ENCODE measurements at places on chromosomes 6 and 20.

DNA sequence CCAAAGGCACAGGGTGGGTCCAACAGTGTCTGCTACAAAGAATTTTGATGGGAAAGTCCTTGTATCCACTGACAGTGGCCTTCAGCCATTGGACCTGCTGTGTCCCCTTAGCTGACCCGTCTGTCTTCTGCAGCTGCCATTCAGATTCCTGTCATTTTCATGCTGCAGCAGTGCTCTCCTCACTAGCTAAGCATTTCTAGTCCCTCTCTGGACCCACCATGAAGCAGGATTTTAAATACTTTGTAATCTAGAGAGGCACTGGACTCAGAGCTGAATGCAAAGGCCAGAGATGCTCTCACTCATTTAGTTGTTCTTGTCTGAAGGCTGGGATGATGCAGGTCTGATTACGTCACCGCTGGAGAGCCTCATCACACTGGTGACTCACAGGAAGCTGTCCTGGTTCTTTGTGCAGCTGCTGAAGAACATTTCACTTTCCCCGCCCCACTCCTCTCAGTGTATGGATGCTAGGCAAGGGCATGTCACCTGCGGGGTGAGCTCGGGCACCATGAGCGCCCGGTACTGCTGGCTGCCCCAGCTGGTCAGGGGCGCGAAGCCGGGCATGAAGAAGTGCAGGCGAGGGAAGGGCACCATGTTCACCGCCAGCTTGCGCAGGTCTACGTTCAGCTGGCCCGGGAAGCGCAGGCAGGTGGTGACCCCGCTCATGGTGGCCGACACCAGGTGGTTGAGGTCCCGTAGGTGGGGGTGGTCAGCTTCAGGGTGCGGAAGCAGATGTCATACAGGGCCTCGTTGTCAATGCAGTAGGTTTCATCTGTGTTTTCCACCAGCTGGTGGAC lies 19.4 kb upstream of the TUBB2A start:
- DNase-seq: no peak

DNA sequence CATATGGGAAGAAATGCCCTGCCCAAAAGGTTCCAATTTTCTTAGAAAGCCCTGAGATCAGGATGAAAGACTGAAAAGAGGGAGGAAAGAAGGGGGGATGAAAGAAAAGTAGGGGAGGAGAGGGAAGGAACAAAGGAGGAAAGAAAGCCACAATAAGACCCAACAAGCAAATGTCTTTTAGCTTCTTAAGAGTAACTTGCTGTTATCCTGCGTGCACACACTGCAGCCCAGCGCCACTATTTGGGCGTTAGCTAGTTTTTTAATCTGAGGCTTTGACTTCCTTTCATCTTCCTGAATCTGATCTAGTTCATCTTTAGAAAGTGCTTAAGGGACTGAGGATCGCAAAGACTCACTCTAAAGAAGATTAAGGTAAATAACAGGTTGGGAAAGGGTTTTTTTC lies 77.4 kb upstream of the HDDC2 start:
- no peak for DNase-seq

- peak; percentile 58 for DNase-seq
Measured at GRCh38 chr6:53347250-53347920, 1.4 kb downstream of the ELOVL5 start.

- no peak for DNase-seq
Measured at GRCh38 chr6:117138920-117139319, 126.4 kb upstream of the VGLL2 start.

DNA sequence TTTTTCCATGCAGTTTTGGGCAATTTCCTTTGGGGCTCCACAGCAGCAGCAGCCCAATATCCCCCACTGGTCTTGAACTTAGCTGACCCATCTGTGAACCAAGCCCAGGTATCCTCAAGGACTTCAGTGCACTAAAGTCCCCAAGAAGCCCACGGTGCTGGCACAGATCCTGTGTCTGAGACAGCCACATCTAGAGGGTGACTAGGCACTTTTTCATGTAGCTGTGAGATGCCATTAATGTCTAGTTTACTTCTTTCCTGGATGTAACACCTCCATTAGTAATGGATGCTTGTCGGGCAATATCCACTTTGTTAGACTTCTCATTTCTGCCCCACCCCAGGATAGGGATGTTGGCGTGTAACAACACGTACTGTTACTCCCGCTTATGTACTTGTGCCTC lies 176.2 kb upstream of the PROKR2 start:
- DNase-seq: no peak

DNA sequence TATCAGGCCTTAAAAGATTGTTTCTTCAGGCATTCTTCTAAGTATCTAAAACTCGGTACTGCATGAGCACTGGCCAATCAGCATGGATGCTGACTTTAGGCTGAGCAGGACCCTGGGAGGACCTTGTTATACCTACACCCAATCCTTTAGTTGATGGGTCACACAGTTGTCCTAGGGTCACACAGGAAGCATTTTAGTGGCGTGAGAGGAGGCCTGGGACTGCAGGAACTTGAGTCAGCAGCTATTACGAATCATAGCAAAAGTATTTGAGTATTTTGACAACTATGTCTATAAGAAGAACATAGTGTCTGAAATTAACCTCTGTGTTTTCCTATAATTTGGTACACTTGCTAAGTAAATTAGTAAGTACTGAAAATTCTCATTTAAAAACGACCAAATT lies 741.4 kb downstream of the HACE1 start:
- DNase-seq: no peak

DNA sequence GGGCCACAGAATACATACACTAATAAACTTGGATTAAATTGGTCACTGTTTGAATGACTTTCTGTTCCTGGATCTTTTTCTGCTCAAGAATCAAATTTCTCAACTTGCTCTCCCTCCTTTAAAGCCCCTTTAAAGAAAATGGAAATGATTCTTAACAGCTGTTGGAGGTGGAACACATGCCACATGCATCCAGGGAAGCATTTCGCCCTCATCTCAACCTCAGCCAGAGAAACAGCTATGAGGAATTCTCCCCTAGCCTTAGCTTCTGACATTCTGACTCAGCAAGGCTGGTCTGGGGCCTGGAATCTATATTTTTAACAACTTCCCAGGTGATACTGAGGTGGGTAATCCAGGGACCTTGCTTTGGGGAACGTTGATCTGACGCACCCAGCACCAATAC lies 263.4 kb upstream of the ECI2 start:
- no peak for DNase-seq

- DNase-seq: no peak
Measured at GRCh38 chr6:158408013-158408412, 95.7 kb downstream of the TULP4 start.

DNA sequence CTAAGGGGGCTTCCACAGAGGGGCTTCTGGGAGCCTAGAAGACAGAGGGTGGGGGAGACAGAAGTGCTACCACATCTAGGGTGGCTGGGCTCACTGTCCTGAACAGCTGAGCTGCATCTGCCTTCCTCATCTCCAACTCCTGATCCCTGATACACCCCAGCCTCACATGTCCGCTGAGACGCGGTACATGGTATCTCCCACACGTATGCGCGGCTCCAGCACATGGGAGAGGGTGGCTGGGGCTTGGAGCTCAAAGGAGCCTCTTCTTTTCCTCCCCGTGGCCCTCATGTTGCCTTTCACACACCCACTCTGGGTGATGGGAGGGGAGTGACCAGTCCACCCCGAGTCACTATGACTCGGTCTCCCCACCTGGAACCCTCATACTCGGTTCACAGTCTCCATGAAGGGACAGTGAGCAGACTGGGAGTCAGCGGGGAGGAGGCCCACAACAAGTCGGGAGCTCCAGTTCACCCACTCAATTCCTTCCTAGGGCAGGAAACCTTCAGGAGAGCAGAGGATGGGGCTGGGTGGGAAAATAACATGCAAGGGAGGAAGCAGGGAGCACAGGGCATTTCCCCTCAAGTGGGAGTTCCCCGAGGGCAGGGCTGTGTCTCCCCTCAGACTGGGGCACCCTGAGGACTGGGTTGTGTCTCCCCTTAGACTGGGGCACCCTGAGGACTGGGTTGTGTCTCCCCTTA lies 61.7 kb downstream of the MRPL14 start:
- DNase-seq: no peak

DNA sequence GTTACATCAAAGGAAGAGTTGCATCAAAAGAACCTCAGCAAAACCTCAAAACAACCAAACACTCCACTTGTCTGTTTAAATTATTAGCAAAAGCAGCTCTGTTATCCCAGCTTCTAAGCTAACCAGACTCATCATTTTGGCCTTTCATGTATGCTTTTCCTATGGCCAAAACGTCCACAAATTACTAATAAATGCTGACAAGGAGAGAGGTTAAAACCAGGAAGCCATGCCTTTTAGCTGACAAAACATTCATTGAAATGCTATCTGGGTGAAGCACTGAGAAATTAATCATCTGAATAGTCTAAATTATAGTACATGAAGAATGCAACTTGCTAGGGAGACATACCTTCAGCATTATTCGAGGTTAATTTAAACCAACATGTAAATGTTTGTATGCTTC lies 80.6 kb downstream of the LAMA2 start:
- no peak for DNase-seq

DNA sequence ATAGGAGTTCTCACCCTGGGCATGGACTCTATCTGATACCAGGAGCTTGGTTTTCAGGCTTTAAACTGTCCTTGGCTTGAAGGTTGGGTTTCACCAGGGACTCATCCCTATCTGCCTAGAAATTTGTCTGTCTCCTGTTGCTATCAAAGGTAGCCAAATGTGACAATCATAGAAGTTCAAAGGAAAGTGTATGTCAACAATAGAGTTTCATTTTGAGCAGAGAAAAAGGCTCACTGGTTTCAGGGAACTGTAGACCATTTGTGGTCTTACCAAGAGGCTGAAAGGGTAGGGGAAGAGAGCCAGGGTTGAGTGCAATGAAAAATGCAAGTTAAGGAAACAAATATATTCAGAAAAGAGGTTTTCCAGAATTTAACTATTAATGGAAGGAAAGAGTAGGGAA lies 966.8 kb upstream of the CITED2 start:
- DNase-seq: no peak

DNA sequence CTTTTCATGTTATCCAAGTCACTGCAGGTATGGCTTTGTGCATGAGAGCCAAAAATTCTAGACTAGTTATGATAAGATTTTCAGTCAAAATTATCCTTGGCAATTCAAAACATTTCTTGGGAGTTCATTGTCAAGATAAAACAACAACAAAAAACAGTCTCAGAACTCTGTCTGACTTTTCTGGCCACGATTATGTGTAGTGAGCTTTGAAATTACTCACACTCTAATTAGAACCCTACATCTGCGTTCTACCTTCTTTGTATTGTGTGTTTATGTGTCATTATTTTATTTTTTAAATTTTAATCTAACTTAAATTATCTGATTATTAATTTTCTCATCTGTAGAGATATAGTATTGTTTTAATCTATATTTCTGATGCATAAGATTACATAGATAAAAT lies 459.2 kb downstream of the FRK start:
- no peak for DNase-seq

DNA sequence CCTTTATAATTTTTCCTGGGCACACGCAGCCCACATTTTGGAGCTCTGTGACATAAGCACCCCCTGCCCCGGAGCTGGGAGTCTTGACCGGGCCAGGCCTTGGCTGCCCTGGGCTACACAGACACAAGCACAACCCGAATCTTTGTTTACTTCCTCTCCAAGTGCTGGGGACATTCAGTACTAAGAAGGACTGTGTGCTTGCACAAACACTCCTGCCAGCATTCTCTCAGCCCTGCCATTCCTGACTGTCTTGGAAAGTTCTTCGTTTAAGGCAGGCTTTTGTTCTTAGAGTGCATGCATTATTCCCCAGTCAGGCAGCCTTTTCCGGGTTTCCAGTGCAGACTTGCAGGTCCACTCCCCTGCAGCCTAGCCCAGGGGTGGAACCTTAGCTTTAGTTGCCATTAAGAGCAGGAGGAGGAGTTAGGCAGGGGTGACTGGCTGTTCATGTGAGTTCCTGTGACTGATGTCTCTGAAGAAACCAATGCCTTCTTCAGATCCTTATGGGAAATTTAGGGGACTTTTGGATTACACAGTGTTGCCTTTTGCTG lies 28.6 kb downstream of the FOXO3 start:
- no peak for DNase-seq

DNA sequence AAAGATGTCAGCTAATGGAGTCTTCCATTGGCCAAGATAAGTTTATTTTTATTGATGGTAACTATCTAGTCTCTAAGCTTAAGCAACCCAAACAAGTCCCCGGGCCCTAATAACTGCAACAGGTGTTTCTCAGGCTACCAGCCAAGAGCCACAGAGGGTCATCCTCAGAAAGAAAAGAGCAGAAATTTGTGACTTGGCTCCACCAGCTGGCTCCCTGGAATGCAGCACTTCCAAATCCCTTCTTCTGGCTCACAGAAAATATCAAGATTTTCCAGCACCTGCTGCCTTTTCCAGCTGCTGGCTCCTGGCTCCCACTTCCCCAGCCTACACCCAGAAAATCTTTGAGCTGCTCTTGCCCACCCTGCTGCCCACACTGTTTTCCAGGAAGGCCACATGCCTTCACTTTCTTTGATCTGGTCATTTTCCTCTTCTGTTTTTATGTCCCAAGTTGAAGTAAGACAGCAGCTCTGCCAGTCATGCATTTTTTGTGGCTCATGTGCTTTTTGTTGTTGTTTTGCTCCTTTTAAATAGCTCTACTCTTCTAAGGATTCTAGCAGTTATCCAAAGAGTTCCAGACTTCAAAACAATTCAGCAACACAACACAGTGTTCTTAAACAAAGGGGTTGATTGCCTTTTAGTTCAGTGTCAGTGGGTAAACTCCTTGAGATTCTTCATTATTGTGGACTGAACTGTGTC lies 151.0 kb upstream of the SMLR1 start:
- DNase-seq: no peak

DNA sequence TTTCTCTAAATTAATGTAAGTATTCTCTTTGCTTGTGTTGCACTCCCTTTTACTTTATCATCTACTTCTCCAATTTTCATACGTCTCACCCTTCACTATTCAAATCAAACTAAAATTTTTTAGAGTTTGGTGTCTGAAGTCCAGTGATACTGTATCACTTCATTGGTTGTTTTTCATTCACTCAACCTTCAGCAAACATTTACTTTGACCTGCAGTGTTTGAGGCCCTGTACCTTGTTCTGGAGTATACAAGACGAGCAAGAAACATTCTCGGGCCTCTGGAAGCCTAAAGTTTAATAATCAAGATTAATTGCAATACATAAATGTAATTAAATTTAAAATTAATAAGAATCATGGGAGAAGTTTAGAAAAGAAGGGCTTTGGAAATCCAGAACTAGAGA lies 64.6 kb downstream of the SCAF8 start:
- DNase-seq: no peak

GRCh38 chr6:114339706-114340105 lies 3.1 kb downstream of the HS3ST5 start:
- no peak for DNase-seq

DNA sequence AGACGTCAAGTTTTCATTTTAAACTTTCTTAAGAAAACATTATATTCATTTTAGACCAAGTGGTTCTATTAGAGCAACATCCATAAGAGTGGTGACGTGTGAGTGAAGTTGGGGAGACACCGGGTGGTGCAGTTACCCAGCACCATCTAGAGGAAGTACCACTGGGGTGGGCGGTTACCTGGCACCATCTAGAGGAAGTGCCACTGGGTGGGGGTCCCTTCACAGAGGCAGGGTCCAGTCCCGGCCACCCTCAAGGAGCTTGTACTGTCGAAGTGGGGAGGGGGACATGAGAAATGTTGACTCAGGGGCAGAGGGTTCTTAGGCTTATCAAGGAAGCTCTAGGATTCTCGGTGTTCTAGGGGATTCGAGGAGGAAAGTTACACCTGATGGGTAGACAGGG lies 26.2 kb downstream of the PHACTR3 start:
- no peak for DNase-seq
